Cerebellum (tissue), 4 donors: ENCODE measurements at places on chromosomes 12 and 14.
A peak's percentile ranks its signal among the peaks of the same experiment; 100 is the strongest.

DNA sequence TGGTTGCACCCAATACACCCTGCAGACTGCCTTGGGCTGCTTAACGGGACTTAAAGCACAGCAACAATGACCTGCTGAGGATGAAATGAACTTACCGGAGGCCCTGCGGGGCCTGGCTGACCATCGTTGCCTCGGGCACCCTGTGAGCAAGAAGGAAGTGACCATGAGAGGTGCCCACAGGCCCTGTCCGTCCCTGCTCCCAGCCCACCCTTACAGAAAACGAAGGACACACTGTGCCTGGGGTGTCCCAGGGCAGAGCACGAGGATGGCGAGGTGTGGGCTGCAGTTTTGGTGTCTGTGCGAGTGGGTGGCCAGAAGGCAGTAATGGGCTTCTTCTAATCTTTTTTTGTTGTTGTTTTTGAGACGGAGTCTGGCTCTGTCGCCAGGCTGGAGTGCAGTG lies 14.6 kb downstream of the COL2A1 start:
- no peak for DNase-seq

DNA sequence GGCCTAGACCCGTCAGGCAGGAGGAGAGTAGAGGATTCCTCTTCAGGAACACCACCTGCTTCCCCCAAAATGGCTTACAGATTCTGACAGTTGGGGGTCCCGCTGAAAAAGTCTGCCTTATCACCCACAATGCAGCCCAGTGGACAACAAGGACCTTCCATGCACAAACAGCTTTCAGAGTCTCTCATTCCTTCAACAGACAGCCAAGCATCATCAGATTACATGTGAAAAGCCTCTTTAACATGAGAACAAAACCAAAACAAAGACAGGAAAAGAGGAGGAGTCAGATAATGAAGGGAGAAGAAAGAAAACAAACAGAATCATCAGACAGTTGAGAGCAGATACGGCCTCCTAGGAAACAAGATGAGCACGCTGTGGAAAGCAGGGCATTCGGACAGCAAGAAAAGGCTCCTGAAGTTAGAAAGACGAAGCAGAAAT lies 18.3 kb downstream of the KCTD10 start:
- no peak for DNase-seq

- DNase-seq: no peak
These were observed 54.0 kb downstream of the CPSF2 start for GRCh38 chr14:92175811-92176210.

- DNase-seq: no peak
These were observed 2.1 kb downstream of the TSSK4 start for GRCh38 chr14:24207625-24208024.

DNA sequence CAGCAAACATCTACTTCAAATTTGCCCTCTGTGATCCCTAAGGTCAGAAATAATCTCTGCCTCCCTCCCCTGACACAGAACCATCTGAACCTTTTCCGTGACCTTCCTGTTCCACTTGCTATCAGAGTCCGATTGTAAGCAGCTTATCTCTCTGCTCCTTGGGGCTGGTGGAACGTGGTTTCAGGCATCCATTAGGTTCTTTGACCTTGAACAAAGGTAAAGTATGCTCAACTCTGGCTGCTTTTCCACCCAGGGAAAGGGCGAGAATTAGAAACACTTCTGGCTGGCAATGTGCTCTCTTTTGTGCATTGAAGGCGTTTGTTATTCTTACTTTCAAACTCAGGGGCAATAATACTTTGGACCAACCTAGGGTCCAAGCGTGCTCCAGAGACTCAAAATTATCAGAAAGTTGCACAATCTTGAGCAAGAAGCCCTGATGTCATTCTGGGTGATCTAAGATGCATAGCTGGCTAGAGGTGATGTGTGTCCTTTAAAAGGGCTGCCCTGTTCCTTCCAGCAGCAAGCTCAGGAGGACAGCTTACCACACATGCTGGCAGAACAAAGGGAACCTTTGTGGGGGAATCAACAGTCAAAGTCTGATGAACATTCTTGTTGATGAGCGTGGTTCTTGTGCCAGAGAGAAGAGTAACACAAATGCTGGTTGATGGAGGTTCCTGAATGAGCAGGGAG lies 29.8 kb downstream of the ADGRD1 start:
- no peak for DNase-seq

- no peak for DNase-seq
These were observed 49.5 kb upstream of the GNPNAT1 start for GRCh38 chr14:52840877-52841276.

- DNase-seq: no peak
These were observed 41.4 kb upstream of the TBX5 start for GRCh38 chr12:114447274-114447716.

- no peak for DNase-seq
These were observed 93.9 kb upstream of the RFX4 start for GRCh38 chr12:106488884-106489283.

GRCh38 chr14:58824796-58825195 lies 187.0 kb downstream of the DACT1 start:
- DNase-seq: no peak

- DNase-seq: peak; percentile 90
These were observed 5.9 kb upstream of the BAZ2A start for GRCh38 chr12:56635806-56636674.

DNA sequence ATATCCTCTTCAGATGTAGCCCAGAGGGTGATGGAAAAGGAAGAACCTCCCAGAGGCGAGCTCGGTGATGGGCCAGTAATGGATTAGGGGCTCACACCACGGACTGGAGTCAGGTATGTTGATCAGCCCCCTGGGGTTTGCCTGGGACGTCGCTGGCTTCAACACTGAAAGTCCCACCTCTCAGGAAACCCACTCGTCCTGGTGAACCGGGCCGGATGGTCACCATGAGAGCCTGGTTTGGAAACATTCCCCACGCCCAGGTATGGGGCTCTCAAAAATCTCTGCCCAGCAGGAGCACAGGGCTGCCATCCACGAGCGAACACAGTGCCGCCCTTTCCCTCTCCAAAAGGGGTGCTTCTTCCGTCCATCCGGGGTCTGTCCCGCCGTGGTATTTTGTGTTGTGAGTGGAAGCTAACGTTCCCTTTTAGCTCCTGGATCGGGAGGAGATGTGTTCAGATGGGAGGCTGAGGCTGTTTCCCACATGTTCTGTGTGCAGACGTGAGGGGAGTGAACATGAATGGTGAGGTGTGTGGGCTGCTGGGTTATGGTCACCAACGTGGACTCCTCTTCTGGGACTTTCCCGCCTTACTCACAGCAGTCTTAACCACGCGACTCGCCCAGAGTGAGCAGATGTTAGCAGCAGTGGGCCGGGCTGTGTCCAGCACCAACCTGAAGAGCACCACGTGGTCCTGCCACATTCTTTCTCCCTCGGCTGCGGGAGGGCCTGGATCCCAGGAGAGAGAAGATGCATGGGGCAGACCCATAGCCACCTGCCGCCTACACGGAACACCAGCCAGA lies 139.2 kb downstream of the KIF26A start:
- DNase-seq: no peak

DNA sequence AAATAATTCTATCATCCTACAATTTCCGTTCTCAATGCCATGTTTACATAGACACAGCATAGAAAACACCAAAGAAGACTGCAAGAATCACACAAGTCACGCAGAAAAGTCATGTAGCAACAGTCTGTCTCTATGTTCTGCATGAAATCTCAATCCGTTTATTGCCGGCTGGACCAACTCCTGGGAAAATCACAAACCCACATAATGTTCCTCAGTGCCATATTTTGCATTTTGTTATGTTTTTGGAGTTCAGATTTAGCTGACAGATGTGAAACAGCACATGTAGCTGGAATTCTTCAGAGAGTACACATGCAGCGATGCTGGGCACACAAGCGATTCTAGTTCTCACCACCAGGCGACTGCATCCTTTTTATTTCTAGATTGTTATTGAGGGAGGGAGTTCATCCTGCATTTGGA lies 193.1 kb downstream of the APAF1 start:
- DNase-seq: no peak

DNA sequence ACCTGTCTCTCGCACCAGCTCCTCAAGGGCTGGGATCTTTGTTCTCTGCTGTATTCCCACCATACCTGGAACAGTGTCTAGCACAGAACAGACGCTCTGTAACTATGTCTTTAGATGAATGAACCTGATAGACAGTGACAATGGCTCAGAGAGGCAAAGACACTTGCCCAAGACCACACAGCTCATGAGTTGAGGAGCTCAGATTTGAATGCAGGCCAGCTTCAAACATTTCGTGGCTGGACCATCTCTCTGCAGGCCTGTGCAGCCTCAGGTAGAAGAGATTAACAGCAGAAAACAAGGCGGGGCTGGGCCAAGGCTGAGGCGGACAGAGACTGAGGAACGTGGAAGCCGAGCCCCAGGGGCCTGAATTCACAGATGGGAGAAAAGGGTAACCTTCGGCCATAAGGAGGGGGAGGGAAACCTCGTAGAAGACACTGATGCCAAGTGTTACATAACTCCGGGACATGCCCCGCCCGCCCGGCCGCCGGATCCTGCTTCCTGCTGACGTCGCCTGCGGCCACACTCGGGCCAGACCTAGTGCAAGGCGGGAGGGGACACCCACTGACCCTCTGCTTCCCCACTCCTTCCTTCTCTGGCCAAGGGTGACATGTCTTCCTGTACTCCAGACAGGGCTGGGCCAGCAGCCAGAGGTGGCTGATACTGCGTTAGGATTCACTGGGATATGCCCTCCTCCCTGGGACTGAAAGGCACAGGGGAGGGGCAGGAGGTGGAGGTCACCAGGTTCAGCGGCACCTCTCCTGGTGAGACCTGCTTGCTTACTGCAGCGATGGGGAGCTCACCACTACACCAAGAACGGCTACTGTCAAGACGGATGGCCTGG lies 86.8 kb downstream of the RFLNA start:
- peak; percentile 93 for DNase-seq

GRCh38 chr12:109706747-109707469 lies 6.7 kb upstream of the FAM222A start:
- DNase-seq: no peak

- no peak for DNase-seq
These were observed 412.9 kb downstream of the RAD51B start for GRCh38 chr14:68232300-68233055.

DNA sequence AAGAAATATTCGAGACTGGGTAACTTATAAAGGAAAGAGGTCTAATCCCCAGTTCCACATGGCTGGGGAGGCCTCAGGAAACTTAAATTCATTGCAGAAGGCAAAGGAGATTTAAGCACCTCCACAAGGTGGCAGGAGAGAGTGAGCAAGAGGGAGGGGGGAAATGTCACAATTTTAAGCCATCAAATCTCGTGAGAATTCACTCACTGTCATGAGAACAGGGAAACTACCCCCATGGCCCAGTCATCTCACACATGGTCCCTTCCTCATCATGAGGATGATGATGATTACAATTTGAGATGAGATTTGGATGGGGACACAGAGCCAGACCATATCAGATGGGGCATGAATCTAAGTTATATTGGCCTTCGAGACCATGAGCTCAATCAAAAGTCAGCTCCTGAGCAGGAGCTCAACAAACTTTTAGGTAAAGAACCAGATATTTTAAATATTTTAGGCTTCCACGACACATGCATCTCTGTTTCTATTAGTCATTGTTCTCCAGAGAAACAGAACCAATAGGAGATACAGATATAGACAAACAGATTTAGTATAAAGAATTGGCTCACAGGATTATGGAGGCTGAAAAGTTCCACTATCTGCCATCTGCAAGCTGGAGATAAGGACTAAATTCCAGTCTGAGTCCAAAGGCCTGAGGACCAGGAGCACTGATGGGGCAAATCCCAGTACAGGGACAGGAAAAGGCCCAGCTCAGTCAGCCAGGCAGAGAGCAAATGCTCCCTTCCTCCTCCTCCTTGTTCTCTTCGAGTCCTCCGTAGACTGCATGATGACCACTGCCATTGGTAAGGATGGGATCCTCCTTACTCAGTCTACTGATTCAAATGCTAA lies 24.9 kb downstream of the DGLUCY start:
- DNase-seq: no peak

- no peak for DNase-seq
These were observed 33.2 kb upstream of the RASSF3 start for GRCh38 chr12:64577046-64577445.

- DNase-seq: peak; percentile 12
These were observed 1.0 kb upstream of the TBK1 start for GRCh38 chr12:64450711-64451486.

DNA sequence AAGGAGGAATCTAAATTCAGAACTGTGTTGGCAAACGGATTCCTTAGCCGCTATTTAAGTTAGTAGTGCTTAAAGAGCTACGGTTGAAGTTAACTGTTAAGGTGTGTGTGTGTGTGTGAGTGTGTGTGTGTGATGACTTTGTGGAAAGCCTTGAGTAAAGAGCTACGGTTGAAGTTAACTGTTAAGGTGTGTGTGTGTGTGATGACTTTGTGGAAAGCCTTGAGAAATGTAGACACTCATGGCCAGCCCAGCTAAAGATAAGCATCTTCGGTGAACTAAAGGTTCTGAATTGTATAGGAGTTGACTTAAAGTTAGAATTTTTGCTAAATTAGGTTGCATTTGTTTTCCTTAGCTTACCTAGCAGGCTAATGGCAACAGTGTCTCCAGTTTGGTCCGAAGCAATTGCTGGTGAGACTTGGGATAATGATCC lies 1.4 kb downstream of the KTN1 start:
- no peak for DNase-seq

GRCh38 chr12:8742501-8742900 lies 44.7 kb downstream of the RIMKLB start:
- DNase-seq: no peak

- DNase-seq: no peak
These were observed 150.1 kb downstream of the CAPZA3 start for GRCh38 chr12:18888047-18888446.

- DNase-seq: no peak
These were observed 23.4 kb downstream of the SERPINA1 start for GRCh38 chr14:94364964-94365363.

- no peak for DNase-seq
These were observed 8.8 kb downstream of the ALKBH2 start for GRCh38 chr12:109084425-109084824.
